NCI-H187 (cell line): ENCODE measurements at places on chromosomes 16 and 17.

DNA sequence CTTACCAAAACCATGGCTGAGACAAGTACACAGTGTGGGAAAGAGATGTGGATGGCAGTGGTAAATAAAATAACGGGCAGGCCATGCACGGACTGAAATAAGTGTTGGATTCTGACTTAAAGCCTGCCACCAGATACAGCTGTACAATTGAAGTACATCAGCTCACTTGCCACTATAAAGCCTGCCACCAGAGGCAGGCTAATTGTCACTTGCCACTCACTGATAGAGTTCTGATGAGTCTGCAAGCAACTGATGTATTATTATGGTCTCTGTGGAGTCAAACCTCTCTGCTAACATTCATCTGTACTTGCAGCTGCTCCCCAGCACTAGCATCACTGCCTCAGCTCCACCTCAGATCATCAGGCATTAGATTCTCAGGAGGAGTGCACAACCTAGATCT lies 93.0 kb downstream of the CYTH1 start:
- DNase-seq: no peak

GRCh38 chr17:77085926-77086432 lies 54.8 kb upstream of the SEC14L1 start:
- DNase-seq: no peak

- DNase-seq: no peak
Measured at GRCh38 chr17:64188088-64188487, 58.1 kb upstream of the ERN1 start.

- no peak for DNase-seq
Measured at GRCh38 chr16:82993926-82994325, 367.2 kb downstream of the CDH13 start.

- DNase-seq: no peak
Measured at GRCh38 chr16:48603647-48604376, 6.2 kb downstream of the N4BP1 start.

GRCh38 chr17:73304438-73304837 lies 7.4 kb downstream of the CDC42EP4 start:
- no peak for DNase-seq
